Stimulated activated naive CD4-positive, alpha-beta T cell (primary cell): ENCODE measurements at places on chromosomes 7 and 10.

- no peak for DNase-seq
These were observed 32.1 kb downstream of the STK32C start for GRCh38 chr10:132275426-132276178.

DNA sequence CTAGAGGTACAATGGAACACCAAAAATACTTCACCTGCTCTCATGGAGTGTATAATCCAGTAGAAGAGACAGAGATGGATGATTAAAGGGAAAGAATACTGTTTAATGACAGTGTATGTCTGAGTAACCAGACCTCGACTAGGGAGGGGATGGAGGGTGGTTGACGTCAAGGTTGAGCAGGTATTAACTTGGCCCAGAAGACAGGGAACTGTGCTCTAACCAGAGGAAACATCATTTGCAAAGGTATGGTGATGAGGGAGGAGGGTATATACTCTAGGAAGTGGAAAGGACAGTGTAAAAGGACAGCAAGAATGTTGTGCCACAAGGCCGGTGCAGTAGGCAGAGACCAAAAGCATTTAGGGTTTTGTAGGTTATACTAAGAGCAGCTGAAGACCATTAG lies 2.9 kb downstream of the MIOS start:
- DNase-seq: no peak

DNA sequence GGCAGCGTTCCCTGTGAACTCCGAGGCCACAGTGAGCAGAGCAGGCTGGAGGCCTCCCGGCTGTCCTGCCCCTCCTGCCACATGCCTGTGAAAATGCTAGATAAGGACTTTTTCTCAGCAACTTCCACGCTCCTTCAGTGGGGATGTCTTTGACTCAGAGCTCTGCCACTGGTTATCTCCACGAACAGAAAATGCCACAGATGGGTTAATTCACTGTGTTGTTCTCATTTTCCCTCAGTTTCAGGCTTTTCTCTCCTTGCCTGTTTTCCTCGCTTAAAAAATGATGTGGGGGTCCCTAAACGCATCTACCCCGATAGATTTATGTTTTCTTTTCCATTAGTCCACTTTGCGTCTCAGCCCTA lies 51.3 kb downstream of the IKZF1 start:
- no peak for DNase-seq

GRCh38 chr7:70463352-70463938 lies 668.5 kb upstream of the GALNT17 start:
- DNase-seq: no peak

GRCh38 chr7:101185258-101185839 lies 5.3 kb upstream of the NAT16 start:
- DNase-seq: no peak

DNA sequence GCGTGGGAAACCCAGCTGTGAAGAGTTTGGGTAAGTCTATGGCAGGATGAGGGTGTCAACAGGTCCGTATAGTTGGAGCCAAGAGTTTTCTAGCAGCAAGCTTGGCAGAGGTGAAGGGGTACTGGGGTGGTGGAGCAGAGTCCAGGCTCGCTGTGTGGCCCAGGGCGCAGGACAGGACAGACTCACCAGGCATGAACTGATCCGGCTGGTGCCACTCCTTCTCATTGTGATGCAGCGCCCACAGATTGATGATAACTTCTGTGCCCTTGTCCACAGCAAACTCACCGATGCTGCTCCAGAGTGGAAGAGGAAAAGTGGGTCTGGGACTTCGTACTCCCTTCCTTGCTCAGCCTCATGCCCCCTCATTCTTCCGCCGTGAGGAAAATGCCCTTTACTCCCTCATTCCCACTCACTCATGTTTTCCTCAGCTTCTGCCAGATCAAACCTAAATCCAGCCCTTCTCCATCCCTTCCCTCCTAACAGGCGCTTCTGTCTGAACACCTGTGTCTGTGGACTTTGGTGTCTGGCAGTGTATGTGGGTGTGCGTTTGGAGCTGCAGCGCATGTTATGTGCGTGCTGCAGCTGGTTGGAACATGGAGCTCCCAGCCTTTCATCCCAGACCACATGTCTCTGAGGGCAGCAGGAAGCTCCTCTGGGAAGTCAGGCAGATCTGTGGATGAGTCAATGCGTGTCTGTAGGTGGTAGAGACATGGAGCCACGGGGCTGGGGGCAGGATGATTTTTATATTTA lies 5.7 kb downstream of the CYP17A1 start:
- no peak for DNase-seq

DNA sequence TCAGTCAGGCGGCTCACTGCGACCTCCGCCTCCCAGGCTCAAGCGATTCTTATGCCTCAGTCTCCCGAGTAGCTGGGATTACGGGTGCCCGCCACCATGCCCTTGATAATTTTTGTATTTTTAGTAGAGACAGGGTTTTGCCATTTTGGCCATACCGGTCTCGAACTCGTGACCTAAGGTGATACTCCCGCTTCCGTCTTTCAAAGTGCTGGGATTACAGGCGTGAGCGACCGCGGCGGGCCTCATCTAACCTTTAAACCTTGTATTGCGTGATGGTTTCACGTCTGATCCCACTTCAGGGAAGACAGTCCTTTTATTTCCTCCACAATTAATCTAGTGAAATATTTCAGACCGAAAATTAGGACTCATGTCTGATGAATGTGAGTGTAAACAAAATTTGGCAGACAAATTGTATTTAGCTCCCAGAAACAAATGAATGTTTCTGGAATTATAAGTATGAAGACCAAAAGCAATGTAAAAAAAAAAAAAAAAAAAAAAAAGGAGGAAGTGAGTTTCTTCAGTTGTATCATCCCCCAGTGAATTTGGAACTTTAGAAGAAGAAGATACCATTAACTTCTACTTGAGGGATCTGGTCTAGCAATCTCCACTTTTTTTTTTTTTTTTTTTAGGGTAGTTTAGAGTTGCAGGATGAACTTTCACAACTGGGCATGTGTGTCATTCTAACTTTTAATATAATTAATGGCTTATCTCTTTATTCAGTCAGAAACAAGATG lies 1.6 kb downstream of the NUP42 start:
- no peak for DNase-seq

- no peak for DNase-seq
These were observed 157.5 kb upstream of the KLF14 start for GRCh38 chr7:130891254-130892094.

DNA sequence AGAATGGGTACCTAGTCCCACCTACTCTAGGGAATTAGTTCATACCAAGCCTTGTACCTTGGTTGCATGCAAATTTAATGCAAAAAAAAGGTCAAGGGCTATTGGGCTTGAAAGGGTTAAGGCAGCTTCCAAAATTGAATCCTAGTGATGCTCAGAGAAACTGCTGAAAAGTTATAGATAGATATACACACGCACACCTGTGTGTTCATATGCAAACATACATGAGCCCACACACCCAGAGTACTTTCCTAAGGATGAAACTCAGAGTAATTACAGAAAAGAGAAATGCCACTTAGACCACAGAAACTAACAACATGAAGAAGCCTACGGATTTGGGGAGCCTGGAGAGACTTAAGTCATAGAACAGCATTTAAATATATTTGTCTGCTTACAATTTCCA lies 1.5 kb downstream of the SLC25A13 start:
- no peak for DNase-seq

GRCh38 chr7:51278797-51279196 lies 37.8 kb downstream of the COBL start:
- DNase-seq: no peak

- no peak for DNase-seq
These were observed 13.5 kb downstream of the CCL26 start for GRCh38 chr7:75758491-75758890.

DNA sequence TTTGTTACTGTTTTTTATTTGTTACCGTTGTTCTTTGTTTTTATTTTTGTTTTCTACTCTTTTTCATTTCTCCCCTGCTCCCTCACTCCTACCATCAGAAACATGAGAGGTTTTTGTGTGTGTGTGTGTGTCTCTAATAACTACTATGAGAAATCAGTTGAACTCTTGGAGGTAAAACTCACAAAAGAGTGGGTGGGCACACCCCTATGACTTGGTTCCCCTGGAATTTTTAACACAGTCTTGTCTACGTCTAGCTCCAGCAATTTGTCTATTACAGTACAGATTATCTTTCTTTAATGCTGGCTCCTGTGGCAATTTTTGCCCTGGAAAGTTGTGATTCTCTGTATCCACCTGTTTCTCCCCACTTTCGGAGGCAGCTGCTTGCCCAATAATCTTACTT lies 56.2 kb downstream of the AOAH start:
- DNase-seq: no peak

- DNase-seq: no peak
These were observed 748.0 kb downstream of the CNTNAP2 start for GRCh38 chr7:146864644-146865043.

DNA sequence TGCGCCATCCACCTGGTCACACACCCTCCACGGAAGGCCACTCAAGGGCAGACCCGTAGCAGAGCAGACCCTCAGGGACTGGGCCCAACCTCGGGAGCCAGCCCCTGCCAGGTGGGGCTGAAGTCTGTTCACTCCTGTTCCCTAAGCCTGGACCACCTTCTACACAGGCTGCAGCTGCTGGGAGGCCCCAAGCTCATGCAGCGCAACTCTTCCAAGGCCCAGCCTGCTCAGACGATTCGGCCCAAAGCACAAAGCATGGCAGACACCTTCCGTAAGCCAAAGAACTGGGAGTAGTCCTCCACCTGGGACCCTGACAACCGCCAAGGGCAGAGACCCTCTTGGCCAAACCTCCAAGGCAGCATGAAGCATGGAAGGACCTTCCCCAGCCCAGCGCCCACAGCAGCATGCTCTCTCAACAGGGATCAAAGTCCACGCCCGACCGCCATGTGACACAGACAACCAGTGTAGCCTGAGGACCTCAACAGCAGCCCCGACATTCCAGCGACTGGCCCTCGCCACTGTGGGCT lies 11.5 kb downstream of the SHH start:
- DNase-seq: no peak

GRCh38 chr10:63886281-63887022 lies 365.3 kb downstream of the REEP3 start:
- no peak for DNase-seq

GRCh38 chr10:116133634-116134033 lies 139.4 kb downstream of the GFRA1 start:
- no peak for DNase-seq

DNA sequence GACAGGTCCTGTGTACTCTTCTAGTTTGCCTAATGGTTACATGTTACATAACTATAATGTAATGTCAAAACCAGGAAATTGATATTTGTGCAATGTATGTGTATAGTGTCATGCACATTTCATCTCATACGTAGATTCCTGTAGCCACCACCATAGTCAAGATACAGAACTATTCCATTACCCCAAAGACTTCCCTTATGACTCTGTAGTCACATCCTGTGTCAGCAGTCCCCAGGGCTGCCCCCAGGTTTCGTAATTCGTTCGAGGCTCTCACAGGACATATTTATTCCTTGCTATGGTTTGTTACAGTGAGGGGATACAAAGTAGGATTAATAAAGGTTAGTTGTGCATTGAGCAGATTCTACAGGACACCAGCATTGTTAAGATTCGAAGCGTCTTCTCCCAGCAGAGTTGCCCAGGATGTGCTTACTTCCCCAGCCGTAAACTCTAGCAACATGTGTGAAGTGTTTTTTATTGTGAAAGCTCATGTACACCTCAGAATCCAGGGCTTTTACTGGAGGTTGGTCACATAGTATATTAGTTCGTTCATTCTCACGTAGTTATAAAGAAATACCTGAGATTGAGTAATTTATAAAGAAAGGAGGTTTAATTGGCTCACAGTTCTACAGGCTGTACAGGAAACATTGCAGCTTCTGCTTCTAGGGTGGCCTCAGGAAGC lies 18.6 kb downstream of the RABGEF1 start:
- no peak for DNase-seq
